ENCODE measurements at places on chromosomes 11 and 22. TPM values are rescaled to one million over a fixed set of nuclear protein-coding genes. Genes with fewer than 3 reads are reported as not detected.

Gene ZNF280B
- total RNA-seq: 0.33 TPM

DNA sequence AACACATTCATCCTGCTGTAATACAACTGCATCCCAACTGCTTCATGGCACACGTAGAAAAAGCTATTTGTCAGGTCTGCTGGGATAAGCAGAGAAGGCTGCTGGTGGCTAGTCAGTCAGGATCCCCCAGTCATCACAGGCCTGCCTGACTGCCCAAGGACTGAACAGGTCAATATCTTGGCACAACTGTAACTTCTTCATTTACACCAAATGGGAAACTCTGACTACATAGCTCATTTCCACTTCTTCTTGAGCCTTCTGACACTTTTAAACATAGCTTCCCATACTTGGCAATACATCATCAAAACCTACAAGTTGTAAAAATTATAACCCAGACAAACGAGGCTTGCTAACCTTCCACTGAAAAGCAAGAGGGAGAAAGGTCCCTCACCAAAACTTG lies 2.8 kb downstream of the TMEM9B start:
- DNase-seq: no peak

Gene SORL1
- total RNA-seq: 26.5 TPM

Gene DNAJB7
- not detected for total RNA-seq

Gene GGTLC2
- not detected for total RNA-seq

Gene MMP12
- total RNA-seq: not detected

- DNase-seq: no peak
Observed at GRCh38 chr11:15858881-15859280, 497.5 kb downstream of the SOX6 start.

Gene UBQLN3
- total RNA-seq: 1.3 TPM

DNA sequence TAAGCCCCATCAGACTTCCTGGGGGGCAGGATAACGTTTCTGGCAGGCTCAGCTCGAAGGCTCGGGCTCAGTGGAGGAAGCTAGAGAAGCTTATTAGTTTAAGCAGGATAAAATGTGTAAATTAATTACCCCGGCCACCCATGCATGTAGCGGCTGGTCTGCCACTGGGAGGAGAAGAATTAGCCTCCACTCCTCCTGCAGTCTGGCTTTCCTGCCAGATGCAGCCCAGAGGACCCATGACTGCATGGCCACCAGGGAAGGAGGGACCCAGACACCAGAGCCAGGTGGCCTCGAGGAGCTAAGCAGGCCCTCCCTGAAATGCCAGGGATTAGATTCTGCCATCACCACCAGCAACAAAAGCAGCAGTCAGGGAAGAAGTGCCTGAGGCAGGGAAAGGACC lies 32.3 kb downstream of the TRIM29 start:
- no peak for DNase-seq

Gene NRIP3
- not detected for total RNA-seq

DNA sequence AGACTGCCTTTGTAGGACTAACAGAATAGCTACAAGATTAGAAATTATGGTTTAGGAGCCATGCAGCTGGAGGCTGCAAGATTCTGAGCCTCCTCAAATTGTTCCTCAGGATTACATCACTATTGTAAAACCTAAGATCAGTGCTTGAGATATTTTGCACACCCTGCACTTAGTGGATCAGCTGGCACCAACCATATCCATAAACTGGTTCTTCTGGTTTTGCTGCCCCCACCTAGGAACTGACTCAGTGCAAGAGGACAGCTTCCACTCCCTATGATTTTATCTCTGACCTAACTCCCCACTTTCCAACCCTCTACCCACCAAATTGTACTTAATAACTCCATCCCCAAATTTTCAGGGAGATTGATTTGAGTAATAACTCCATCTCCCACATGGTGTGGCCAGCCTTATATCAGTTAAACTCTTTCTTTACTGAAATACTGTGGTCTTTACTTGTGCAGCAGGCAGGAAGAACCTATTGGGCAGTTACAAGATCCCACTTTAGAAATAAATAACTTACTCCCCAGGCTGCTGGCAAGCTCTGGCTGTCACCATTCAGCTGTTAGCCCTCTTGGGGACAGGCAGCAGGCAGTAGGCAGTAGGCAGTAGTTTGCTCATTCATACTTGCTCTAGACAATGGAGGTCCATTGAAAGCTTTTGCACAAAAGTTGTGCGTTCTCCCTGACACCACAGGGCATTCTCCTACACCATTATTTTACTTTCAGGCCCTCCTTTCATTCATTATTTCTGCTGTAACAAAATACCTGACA lies 119.0 kb downstream of the SLC17A6 start:
- DNase-seq: peak; percentile 36

- DNase-seq: no peak
Observed at GRCh38 chr11:86949995-86950660, 5.1 kb downstream of the FZD4 start.

- DNase-seq: peak; percentile 9
Observed at GRCh38 chr11:7573558-7574296, 59.9 kb downstream of the PPFIBP2 start.

Gene OVOL1
- 0.78 TPM for total RNA-seq

GRCh38 chr11:44574610-44575287 lies 9.3 kb downstream of the CD82 start:
- DNase-seq: peak; percentile 40

Gene TTLL8
- total RNA-seq: not detected

DNA sequence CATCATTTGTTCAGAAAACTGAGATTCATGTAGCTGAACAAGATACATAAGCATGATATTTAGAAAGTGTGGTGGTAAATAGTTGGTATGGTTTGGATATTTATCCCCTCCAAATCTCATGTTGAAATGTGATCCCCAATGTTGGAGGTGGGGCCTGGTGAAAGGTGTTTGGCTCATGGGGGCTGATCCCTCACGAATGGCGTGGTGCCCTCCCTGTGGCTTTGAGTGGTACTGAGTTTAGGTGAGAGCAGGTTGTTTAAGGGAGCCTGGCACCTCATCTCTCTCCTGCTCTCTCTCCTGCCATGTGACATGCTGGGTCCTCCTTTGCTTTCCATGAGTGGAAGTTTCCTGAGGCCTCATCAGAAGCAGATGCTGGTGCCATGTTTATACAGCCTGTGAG lies 48.1 kb downstream of the NXPE1 start:
- no peak for DNase-seq

GRCh38 chr22:38750104-38750503 lies 5.7 kb downstream of the SUN2 start:
- DNase-seq: no peak

DNA sequence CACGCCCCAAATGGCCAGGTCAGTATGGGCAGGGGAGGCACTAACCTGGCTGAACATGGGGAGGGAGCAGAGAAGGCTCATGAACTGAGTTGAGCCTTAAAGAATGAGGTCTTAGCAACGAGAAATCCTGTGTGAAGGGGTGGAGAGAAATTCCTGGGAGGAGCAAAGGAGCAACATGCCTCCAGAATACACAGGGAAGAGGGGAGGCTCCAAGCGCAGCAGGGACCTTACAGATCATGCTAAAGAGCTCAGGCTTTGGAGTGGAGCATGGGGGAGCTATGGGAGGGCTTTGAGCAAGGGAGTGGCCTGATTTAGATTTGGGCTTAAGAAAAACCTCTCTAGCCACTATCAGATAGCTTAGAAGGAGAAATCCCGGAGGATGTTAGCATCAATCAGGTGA lies 88.1 kb downstream of the MN1 start:
- no peak for DNase-seq

GRCh38 chr11:47111318-47111804 lies 65.3 kb downstream of the ARFGAP2 start:
- no peak for DNase-seq

- DNase-seq: peak; percentile 23
Observed at GRCh38 chr11:82756765-82757639, 23.3 kb upstream of the FAM181B start.

Gene BAIAP2L2
- 0.66 TPM for total RNA-seq

DNA sequence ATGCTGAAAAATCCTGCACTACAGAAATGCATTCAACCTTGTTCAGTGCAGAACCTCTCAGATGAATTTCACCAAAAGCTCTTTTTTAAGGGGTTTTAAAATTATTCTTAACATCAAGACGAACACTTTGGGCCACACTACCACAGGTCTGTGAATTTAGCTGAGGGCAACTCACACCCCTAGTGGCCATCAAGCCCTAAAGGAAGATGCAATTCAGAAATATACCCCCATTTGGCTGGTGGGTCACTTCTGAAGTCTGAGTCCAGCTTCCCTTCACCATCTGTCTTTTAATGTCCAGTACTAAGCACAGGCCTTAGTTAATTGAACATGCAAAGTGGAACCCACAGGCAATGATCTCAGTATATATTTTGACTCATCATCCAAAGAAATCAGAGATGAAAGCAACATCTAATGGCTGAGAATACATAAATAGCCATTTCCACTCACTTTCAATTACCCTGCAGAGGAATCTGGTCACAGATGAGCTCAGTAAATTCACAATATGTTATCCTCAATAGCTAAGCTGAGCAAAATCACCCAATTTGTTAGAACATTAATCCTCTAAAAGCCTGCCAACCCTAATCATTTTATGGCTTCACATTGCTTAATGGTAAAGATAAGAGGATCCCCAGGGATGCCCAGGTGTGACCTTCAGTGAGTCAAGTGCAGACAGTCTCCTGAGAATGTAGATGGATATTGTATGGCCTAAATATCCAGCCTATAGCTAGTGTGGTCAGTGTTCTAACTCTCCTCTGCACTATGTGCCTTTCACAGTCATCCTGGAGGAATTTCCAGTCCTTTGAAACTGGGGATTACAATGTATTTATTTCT lies 50.3 kb downstream of the FAM76B start:
- no peak for DNase-seq

Gene ASRGL1
- 69.5 TPM for total RNA-seq

Gene MAPK8IP2
- 2.9 TPM for total RNA-seq

Gene SAA2
- 18.1 TPM for total RNA-seq

Gene KCNJ1
- total RNA-seq: not detected

- DNase-seq: no peak
Observed at GRCh38 chr11:875769-876301, 33.2 kb downstream of the TSPAN4 start.

GRCh38 chr11:117620086-117620485 lies 176.9 kb downstream of the DSCAML1 start:
- no peak for DNase-seq

GRCh38 chr11:117356126-117356890 lies 28.7 kb downstream of the CEP164 start:
- DNase-seq: no peak

DNA sequence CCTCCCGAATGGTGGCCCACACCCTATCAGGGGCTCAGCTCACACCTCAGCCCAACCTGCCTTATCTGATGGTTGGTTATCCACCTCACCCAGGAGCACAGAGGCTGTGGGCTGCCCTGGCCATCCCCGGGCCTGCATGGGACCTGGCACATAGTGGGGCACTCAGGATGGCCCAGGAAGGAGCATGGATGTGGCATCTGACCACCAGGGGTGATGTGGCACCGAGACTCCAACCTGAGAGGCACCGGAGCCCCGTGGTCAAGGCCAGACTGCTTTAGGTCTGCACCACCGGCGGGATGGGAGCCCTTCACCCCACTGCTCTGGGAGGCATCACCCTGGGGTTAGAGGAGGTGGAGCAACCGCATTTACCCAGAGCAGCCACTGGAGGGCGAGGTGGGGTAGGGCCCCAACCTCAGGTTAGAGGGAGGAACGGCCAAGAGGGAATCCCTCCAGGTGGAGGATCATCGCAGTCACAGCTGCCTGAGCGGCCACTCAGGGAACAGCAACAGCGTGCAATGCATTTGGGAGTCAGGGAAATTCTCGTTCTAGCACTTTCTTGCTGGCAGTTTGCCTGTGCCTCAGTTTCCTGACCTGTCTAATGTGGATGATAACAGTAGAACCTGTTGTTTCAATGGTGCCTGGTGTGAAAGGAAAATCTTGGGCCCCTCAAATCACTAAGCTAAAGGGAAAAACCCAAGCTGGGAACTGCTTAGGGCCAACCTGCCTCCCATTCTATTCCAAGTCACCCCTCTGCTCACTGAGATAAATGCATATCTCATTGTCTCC lies 52.9 kb upstream of the CARS1 start:
- peak; percentile 36 for DNase-seq

Gene OR52N4
- not detected for total RNA-seq

Gene TMPRSS6
- total RNA-seq: 0.33 TPM

DNA sequence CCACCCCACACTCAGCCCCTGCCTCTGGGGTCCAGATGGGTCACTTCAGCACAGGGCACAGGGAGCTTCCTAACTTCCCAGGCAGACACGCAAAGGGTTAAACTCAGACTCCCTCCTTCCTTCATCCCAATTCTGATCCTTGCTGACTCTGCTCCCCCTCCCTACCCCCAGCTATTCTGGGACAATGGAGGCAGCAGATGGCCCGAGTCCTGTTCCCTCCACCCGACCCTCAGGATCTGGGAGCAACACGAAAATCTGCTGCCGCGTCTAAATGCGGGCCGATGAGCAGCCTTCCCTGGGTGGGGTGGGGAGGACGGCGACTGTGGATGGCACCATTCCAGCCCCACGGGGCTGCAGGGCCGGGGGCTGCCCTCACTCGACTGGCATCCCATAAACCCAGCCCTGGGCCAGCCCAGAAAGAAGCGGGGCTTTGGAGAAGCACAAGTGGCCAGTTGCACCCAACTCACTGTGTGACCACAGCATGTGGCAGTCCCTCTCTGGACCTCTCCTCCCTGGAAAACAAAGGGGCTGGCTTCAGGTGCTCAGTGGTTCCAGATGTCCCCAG lies 18.7 kb downstream of the MFNG start:
- DNase-seq: no peak

Gene POU2AF2
- not detected for total RNA-seq

DNA sequence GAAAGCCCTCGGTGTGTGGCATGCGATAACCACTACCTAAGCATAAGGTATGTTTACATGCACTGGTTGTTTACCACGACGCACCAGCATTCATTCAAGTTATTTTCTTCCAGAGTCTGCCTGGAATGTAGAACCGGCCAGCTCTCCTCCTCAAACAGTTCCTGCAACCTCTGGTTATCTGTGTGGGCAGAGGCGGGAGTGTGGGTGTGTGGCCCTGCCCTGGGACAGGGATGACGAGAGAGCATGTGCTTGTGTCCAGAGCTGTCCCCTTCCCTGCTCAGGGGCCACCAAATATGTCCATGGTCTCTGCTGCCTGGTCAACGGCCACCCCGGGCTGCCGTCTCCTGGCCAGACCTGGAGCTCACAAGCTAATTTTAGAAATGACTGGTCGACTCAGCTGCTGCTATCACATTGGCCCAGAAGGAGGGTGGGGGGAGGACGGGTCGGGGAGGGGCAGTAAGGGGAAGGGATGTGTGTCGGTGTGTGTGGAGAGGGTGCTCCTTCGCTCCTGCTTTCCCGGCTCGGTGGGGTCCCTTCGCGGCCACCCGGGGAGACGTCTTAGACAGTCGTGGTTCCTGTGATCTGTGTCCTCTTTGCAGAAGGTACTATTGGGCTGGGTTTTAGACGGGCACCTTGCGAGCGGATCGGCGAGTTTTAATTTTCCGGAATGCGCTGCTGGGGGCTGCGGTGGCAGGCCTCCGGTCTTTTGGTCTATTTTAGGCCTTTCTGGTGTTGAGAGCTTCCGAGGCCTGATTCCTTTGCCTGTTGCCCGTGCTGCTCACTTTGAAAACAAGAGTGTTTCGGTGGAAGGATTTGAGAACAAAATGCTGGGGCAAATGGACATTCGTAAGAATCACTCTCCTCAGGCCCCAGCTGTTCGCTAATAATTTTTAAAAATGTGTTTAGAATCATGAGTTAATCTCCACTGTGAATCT lies at the start of gene MYO18B:
Gene MYO18B (plus strand): TSS at position 497 of the 935 bp plus-strand sequence. CDS start 18,905 bp downstream, outside the sequence.
- DNase-seq: no peak

- DNase-seq: no peak
Observed at GRCh38 chr11:104695065-104695463, 203.2 kb downstream of the CASP12 start.

- no peak for DNase-seq
Observed at GRCh38 chr11:71309181-71309580, 56.8 kb upstream of the SHANK2 start.

GRCh38 chr22:28198692-28199091 lies 279.6 kb upstream of the PITPNB start:
- DNase-seq: no peak

Data from body of pancreas (tissue), 4 donors.